ENCODE measurements at places on chromosomes 3 and 15.

- DNase-seq, result no peak
Observed at GRCh38 chr3:106428565-106428994, 559.8 kb upstream of the CBLB start.

- DNase-seq, result no peak
Observed at GRCh38 chr15:73585871-73586654, 47.1 kb downstream of the NPTN start.

DNA sequence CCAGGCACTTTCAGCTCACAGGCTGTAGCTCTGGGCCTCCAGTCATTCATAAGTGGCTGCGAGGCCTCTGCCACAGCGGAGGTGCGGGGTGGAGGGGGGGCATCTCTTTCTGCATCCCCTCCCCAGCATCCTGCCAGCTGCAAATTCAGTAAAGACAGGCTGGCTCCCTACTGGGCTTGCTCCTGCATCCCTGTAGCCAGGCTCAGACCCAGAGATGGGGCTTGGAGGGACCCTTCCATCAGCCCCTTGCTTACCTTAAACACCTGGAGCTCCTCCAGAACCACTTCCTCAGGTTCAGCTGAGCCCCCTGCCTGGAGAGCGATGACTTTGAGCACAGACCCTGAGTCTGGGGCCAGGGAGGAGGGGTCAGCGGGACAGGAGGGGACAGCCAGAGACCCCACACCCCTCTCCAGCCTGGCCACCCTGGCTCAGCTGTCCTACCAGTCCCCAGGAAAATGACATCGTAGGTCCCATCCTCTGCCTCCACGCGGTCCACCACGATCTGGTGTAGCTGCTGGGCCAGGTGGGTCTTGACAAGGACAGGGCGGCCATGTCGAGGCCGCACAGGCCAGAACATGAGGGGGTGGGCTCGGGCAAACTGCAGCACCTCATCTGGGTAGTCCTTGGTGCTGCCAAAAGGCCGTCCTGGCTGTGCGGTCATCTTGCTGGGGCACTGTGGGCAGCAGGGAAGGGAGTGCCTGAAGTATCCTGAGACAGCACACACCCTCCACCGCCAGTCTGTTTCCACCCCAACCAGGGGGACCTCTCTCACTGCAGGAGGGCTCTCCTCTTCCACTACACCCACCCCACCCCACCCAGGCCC, 5.3 kb downstream of the SEMA3G start:
- no peak for DNase-seq

GRCh38 chr3:190193210-190193609, 72.5 kb upstream of the P3H2 start:
- no peak for DNase-seq

GRCh38 chr3:169077394-169077906, 586.1 kb downstream of the MECOM start:
- DNase-seq, result no peak

DNA sequence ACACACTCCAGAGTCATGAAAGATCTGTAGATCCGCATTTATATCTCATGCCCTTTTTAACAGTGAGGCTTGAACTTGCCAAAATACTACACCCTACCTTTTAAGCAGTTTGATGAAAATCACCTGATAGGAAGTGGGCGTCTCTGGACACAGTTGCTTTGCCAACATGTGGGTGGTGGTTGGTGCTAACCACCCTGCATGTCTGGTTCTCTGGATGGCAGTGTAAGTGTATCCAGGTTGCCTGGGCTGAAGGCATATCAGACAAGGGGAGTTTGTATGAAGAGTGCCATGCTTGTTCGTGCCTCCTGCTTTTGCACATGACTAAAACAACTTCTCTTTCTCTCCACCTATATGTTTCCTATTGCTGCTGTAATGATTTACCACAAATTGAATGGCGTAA, 159.6 kb downstream of the GHSR start:
- DNase-seq, result no peak

DNA sequence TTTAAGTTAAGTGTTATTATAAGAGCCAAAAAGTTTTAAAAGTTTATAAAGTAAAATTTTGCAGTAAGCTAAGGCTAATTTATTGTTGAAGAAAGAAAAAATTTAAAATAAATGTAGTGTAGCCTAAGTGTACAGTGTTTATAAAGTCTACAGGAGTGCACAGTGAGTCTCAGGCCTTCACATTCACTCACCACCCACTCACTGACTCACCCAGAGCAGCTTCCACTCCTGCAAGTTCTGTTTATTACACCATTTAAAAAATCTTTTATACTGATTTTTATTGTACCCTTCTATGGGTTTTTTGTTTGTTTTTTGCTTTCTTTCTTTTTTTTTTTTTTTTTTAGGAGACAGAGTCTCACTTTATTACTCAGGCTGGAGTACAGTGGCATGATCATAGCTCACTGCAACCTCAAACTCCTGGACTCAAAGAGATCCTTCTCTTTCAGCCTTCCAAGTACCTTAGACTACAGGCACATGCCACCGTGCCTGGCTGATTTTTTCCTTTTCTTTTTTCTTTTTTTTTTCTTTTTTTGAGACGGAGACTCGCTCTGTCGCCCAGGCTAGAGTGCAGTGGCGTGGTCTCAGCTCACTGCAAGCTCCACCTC, 25.9 kb downstream of the CSTA start:
- no peak for DNase-seq

DNA sequence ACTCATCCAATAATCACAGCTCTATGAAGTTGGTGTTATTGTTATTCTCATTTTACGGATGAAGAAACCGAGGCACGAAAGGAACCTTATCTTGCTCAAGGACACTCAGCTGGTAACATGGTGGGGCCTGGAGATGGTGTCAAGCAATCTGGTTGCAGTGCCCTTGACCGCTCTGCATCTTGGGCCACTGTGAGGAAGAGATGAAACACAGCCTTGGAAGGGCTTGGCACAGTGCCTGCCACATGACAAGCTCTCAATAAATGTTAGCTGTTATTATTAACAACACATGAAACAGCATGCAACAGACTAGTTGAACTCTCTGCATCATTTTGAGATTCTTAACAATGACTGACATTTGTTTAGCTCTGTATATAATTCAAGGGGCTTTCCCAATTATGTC, 10.1 kb upstream of the ITGA11 start:
- DNase-seq, result no peak

- DNase-seq, result no peak
Observed at GRCh38 chr3:126456211-126456610, 19.5 kb downstream of the ZXDC start.

DNA sequence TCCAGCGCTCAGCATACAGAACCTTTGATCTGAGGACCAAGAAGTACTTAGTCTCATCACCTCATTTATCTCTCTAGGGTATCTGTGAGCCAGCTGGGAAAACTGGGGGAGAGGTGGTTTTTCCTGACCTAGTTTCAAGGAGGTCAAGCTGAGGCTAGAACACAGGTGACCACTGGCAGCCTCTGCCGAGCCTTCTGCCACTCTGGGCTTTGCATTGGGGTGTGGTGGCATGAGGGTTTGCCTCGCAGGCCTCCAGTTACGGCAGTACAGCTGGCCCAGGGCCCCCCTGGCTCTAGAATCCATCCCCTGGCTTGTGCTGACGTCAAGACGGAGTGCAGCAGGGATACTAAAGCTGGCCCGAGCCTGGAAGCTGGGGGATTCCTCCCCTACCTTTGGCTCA, 34.7 kb upstream of the CDCP1 start:
- no peak for DNase-seq

DNA sequence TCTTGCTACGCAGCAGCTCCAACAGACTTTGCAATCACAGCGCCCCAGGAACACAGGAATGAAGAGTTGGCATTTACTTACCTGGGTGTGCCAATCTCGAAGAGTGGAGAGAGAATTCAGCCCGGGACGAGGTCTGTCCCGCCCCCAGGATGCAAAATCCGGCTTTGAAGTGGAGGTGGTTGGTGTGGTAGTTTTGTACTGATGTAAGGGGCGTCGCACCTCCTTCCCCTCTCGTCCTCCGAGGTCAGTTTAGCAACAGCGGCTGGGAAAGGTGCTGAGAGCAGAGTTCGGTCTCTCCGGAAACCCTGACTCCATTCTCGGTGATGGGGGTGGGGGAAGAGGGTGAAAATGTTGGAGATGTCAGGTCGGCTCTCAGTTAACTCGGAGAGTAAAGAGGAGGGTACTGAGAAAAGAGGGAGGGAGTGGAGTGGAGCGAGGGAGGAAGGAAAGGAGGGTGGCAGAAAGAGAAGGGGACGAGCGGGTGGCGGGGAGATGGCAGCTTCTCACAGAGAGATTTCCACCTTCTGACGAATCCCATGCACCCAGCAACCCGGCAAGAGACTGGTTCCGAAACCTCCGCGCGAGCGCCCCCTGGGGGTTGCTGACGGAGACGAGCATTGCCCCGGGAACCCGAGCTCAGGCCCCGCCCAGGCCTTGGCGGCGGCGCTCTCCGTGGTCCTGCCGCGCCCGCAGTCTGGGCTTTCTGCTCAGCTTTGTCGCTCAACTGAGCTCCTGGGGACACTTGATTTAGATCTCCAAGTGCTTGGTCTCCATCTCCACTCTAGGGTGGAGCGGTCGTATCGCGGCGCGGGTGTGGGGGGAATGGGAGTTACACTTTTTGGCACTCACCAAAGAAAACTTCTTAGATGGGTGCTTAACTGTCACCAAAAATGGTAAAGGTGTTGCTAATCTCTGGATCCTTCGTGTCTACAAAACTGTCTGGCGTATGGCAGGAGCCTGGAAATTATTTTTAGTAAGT, at the start of gene CPNE4:
CPNE4 (minus strand) TSS at position 529 of the 979 bp plus-strand sequence.
- DNase-seq, result peak; percentile 10

DNA sequence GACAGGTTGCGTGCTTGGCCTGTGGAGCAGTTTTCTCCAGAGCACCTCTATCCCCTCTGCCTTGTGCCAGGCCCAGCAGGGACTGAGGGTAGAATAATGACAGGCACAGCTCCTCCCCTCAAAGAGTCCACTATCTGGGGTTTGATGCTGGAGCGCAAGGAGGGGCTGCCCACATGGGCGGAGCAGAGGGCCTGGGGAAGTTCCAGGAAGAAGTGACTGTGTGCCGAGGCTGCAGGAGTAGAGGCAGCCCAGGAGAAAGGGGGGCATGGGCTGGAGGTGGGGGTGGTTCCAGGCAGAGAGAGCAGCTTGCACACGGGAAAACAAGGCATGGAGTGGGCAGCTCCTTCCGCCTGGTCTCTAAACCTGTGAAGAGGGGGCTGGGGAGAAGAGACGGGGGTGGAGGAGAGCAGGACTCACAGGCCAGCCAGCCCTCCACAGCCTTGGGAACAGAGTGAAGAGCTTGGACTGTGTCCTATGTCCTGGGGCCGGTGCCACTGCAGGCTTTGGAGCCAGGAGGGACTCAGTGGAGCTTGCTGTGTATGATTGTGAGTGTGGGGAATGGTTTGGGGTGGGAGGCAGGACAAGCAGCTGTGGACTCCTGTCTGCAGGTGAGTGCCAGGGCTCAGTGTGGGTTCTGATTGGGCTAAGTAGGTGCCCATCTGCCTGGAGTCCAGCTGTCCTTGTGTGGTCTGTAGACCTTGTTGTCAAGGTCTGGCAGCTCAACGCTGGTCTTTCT, 48.1 kb downstream of the APBA2 start:
- no peak for DNase-seq

GRCh38 chr3:135444058-135444457, 521.5 kb upstream of the PPP2R3A start:
- DNase-seq, result no peak

DNA sequence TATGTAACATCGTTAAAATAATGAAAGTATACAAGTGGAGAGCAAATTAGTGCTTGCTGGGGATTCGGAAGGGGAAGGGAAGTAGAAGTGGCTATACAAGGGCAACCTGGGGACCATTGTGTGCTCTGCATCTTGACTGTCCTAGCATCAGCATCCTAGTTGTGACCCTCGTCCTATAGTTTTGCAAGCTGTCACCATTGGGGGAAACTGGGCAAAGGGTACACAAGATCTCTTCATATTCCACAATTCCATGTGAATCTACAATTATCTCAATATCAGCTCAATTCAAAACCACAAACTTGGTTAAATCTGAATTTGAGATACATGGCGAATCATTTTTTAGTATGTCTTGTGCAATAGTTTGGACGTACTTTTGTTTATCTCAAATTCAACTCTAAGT, 30.9 kb downstream of the WNT7A start:
- no peak for DNase-seq

- no peak for DNase-seq
Observed at GRCh38 chr3:123331006-123331405, 117.9 kb downstream of the ADCY5 start.

DNA sequence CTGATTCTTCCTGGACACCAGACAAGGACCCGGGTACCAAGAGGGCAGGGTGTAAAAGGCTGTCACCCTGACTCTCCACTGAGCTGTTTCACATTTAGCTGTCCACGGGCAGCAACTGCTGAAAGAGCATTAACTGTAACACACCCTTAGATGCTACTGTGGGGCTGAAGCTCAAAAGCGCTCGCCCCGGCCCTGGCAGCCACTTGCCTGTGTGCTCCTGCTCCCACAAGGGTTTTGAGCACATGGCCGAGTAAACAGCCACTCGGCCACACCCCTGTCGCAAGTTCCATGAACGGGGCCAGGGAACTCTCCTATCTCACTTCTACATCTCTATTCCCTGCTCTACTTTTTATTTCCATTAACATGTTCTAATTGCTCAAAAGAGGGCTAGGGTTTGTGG, 421.7 kb downstream of the TUSC7 start:
- no peak for DNase-seq

DNA sequence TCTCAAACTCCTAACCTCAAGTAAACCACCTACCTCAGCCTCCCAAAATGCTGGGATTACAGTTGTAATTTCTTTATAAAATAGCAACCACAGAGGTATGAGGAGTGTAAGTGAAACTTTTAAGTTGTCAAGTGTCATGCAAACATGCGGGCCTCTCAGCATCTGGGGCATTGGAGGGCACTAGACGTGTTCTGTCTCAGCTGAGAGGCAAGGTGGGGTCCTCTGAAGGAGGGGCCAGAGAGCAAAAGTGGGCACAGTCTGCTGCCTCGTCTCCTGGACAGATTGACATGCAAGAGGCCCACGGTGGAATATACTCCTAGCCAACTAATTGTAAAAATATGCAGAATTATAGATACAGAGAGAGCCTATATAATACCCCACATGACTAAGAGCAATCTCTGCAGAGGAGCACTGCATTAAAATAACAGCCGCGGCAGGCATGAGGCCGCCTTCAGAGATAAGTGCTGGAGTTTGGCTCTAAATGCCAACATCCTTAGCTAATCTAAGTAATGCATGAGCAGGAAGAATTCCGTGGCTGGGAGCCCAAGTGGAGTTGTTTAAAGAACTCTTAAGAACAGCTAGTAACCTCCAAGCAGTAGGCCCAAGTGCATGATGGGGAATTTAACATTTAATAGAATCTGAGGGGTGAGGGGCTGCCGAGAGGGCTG, 87.8 kb upstream of the RNU6-1 start:
- no peak for DNase-seq

GRCh38 chr3:171113716-171114115, 87.2 kb upstream of the SLC2A2 start:
- DNase-seq, result no peak

DNA sequence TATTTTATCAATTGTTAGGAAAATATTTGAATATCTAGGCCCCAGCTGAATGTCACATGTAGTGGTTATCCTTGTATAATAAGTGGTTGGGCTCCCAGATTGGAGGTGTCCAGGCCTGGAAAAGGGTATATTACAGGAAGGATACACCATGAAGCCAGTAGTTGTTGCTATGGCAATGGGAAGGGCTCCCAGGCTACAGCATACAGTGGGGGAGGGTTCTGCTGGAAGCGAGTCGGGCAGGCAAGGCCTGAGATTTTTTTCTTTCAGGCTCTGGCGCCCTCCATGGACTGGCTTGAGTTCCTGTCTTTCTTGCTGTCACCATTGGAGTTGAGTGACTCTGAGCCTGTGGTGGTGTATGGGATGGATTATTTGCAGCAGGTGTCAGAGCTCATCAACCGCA, 8.9 kb downstream of the ECE2 start:
- no peak for DNase-seq

GRCh38 chr3:53823956-53824657, 22.1 kb downstream of the CHDH start:
- no peak for DNase-seq

GRCh38 chr3:58350627-58351013, 17.9 kb downstream of the PXK start:
- DNase-seq, result no peak

Measured in effector memory CD8-positive, alpha-beta T cell (primary cell).